Purkinje cell (primary cell): ENCODE measurements at places on chromosomes 12 and 14. TPM values are rescaled to one million over a fixed set of nuclear protein-coding genes. Genes with fewer than 3 reads are reported as not detected.

The C12orf50 gene
- 0.08 TPM in 1 of 2 replicates, not detected in the other for polyA plus RNA-seq

The TMEM179 gene
- 8.6 and 19.7 TPM in 2 replicates for polyA plus RNA-seq

The ISM2 gene
- not detected in 2 replicates for polyA plus RNA-seq

The PRIMA1 gene
- 0.21 and 0.30 TPM in 2 replicates for polyA plus RNA-seq

The RFX4 gene
- 5.7 and 7.2 TPM in 2 replicates for polyA plus RNA-seq

The CALCOCO1 gene
- 18.7 and 38.1 TPM in 2 replicates for polyA plus RNA-seq

The ALDH2 gene
- 31.5 and 43.6 TPM in 2 replicates for polyA plus RNA-seq

The BCL7A gene
- polyA plus RNA-seq = 4.0 and 6.4 TPM in 2 replicates

The CYP27B1 gene
- polyA plus RNA-seq = not detected in 2 replicates

The AMHR2 gene
- polyA plus RNA-seq = not detected in 2 replicates

The DPY19L2 gene
- 9.6 and 11.5 TPM in 2 replicates for polyA plus RNA-seq

The MMP14 gene
- 3.8 and 4.0 TPM in 2 replicates for polyA plus RNA-seq
